Ovary (tissue), 10 donors: ENCODE measurements at places on chromosomes 2 and 18.
A peak's percentile ranks its signal among the peaks of the same experiment; 100 is the strongest.

DNA sequence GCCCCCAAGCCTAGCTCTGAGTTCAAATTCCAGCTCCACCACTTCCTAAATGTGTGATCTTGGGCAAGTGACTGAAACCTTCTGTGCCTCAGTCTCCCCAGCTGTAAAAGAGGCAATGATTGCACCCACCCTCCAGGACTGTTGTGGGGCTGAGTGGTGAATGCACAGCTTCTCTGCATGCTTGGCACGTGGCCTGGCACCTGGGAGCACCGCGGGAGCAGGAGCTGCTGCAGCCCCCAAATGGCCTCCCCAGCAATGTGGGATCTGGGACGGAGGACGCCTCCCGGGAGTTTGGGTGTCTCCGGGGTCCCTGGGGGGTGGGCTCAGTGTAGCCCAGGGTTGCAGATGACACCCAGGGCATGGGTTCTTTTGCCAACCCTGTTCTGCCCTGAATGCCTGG lies 1.6 kb downstream of the KLHL30 start:
- no peak for DNase-seq

GRCh38 chr2:57105694-57106093 lies 921.9 kb downstream of the CCDC85A start:
- DNase-seq: no peak

DNA sequence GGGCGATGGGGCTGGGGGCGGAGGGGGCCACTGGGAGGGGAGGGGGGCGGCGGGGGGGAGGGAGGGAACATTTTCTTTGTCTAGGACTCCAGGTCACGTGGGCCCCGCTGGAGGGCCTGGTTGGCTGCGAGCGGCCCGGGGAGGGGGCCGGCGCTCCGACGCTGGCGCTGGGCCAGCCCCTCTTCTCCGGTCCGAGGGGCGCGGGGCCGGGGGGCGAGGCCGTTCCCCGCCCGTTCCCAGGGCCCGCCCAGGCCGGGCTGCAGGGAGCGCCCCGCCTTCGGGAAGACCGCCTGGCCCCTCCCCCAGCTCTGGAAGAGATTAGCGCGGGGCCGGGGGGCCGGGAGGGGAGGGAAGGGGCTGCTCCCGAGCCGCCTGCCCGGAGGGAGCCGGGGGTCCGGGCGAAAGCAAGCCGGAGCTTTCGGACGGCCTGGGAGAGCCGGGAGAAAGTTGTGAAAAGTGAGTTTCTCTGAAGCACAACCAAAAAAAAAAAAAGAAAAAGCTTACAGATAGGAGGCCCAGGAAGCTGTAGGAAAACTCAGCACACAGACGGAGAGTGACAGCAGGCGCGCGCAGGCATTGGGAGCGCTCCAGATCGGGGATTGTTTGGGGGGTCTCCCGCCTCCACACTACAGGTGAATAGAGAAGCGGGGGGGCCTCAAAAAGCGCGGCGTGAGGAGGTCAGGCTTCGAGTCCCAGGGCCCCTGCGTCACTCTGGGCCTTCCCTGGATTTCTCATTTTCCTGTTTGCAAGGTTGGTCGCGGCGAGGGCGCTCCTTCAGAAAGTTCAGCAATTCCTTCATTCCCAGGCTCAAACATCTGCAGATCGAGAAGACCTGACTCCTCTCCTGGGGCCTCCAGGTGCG lies 84.1 kb upstream of the POMC start:
- peak; percentile 84 for DNase-seq

DNA sequence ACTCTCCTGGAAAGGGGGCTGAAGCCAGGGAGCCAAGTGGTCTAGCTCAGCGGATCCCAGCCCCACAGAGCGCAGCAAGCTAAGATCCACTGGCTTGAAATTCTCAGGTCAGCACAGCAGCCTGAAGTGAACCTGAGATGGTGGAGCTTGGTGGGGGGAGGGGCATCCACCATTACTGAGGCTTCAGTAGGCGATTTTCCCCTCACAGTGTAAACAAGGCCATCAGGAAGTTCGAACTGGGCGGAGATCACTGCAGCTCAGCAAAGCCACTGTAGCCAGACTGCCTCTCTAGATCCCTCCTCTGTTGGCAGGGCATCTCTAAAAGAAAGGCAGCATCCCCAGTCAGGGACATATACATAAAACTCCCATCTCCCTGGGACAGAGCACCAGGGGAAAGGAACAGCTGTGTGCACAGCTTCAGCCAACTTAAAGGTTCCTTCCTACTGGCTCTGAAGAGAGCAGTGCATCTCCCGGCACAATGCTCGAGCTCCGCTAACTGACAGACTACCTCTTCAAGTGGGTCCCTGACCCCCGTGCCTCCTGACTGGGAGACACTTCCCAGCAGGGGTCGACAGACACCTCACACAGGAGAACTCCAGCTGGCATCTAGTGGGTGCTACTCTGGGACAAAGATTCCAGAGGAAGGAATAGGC lies 282.3 kb upstream of the EPC2 start:
- DNase-seq: no peak
